Gastrocnemius medialis (tissue), 4 donors: ENCODE measurements at places on chromosomes 1 and 21. TPM values are rescaled to one million over a fixed set of nuclear protein-coding genes. Genes with fewer than 3 reads are reported as not detected.
A peak's percentile ranks its signal among the peaks of the same experiment; 100 is the strongest.

GRCh38 chr1:214379236-214379970 is 98.4 kb downstream of the SMYD2 start:
- H3K4me3 ChIP-seq: no peak overlapping the region
- H3K4me1 ChIP-seq: peaks cover 9% of the 10 kb centered on the region
- no peaks in the 10 kb centered on the region for H3K27me3 ChIP-seq
- DNase-seq: no peak
- no peak overlapping the region for H3K27ac ChIP-seq

- peaks cover 19% of the 10 kb centered on the region for H3K4me1 ChIP-seq
- H3K4me3 ChIP-seq: no peak overlapping the region
- DNase-seq: no peak
- no peak overlapping the region for H3K27ac ChIP-seq
- H3K27me3 ChIP-seq: no peaks in the 10 kb centered on the region
These were observed 27.9 kb downstream of the RERE start for GRCh38 chr1:8789314-8790214.

The FMN2 gene
- total RNA-seq: 0.51 TPM

GRCh38 chr1:34164771-34165391 is at the start of gene CSMD2:
CSMD2 (minus strand) TSS chr1:34165230; CDS start chr1:34165097, 133 bp downstream.
- peaks cover 48% of the 10 kb centered on the region for H3K27me3 ChIP-seq
- H3K4me1 ChIP-seq: peaks cover 10% of the 10 kb centered on the region
- H3K4me3 ChIP-seq: peak within 1 kb of the TSS; percentile 46

- no peak overlapping the region for H3K27ac ChIP-seq
- peaks cover 23% of the 10 kb centered on the region for H3K4me1 ChIP-seq
- peaks cover 5% of the 10 kb centered on the region for H3K36me3 ChIP-seq
- no peak for DNase-seq
These were observed 21.4 kb downstream of the WNT9A start for GRCh38 chr1:227926216-227926791.
